Stimulated activated CD4-positive, alpha-beta T cell treated with anti-CD3 and anti-CD28 coated beads, Interleukin-1b, Interleukin-23, amount 100 ng/mL, for 24 hours (primary cell): ENCODE measurements at places on chromosomes 2 and 18.

DNA sequence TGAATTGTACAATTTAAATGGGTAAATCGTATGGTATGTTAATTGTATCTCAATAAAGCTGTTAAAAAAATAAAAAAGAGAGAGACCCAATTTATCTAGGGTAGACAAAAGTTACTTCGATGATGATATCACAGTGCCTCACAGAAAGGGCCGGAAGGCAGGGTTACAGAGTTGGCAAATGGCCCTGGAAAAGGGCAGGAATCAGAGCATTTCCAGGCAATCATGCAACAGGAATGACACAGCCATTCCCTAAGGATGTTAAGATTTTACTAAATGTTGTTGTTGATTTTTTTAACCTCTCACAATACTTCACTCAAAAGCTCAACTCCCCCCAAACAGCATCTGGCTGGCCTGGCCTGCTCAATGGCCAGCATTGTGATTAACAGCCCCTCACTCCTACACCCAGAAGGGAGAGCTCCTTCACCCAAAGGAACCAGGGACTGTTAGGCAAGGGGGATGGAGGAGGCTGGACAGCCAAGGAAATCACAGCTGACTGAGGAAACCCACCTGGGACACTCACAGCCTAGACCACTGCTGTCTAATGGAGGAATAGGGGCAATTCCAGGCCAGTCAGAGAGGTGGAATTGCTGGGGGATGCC lies 7.7 kb upstream of the SP100 start:
- no peak for DNase-seq

DNA sequence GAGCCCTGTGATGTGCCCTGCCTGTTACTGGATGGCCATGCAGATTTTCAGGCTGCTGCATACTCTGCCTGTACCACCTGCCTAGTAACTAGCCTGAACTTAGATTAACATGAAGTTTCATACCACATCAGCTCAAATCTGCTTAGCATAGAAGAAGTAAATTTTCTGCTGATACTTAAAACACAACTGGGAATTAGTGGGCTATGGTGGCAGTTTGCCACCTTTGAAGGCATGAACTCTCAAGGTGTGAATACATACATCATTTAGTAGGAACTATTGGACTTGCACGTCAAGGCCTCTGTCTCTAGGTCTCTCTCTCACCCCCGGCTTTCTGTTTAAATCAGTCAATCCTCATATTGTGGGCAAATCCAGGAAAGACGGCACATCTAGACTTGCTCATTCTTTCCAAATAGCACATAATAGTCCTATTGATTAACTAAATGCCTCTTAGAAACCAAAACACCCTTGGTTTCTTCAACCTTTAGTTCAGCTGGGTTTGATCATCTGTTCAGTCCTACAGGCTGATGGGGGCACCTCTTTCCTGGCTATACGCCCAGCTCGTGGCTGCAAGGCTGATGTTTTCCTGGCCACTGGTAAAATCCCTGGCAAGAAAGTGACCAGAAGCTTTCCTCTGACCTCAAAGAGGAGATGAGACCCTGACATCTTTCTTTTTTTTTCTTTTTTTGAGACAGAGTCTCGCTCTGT lies 58.4 kb downstream of the ALPK2 start:
- no peak for DNase-seq

DNA sequence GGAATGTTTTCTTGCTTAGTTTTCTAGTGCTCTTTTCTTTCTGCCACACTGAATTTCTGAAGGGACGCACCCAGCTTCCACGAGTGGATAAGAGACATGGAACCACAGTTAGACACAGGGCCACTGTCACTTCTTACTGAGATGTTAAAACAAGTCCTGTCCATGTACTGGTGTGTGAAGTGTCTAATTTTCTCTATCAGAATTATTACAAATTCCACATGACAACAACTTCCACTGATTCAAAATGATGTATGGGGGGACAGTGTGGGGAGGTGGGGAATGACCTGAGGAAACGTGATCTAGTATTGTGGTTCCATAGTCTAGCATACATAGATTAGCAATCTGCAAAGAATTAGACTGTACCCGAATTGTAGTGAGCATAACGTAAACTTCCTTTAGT lies 169.6 kb downstream of the TMEM247 start:
- DNase-seq = no peak

- DNase-seq = no peak
Measured at GRCh38 chr2:214098811-214099210, 312.0 kb upstream of the VWC2L start.

DNA sequence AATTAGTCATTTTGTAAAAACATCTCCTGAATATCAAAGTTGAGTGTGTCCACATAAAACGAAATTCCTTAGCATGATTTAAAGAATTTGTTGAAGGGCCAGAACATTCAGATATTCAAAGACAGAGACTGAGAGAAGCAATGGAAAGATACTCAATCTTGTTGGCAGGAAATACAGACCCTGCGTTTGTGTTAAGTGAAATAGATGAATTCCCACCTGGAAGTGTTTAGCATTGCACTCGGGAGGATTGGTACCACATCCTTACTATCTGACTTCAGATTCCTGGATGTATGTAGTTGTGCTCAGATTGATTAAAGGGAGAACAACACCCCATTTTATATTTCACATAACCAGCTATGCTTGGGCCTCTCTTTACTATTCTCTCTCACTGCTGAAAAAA lies 9.7 kb upstream of the ARL5A start:
- DNase-seq = no peak

DNA sequence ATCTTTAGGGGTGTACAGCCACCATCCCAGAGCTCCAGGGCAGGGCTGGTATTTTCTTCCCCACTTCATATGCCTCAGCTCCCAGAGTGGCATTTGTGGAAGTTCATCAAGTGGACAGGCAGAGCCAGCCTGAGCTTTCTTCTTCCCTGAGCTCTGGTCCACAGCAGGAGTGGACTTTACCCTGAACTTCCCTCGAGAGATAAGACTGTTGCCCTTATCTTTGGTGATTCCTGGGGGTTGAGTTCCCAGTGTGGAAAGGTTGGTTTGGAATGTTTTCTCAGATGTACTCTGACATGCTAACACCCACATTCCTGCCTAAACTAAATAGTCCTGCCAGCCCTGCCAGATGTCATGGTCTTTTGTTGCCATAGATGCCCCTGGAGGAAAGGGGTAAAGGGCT lies 62.0 kb upstream of the LGALSL start:
- DNase-seq = no peak

DNA sequence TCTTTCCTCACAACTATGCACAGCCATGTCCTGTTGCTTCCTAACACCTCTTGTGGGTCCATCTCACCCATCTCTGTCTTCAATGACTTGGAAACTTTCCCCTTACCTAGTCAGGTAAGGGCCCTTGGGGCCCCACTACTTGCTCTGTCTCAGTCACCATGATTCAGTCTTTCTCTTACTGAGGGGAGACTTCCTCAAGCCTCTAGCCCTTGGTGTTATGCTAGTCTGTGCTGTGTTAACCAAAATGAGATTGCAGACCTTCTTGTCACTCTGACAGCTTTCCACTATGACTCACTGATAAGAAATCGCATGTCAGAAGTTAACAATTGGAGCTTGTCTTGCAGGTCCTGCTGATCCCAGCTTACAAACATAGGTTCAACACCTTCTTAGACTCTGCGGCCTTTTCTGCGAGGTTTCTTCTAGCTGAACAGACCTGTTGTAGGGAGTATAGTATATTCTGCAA lies 65.3 kb downstream of the WDR75 start:
- DNase-seq = no peak

GRCh38 chr2:20052861-20053281 lies 1.4 kb upstream of the LAPTM4A start:
- no peak for DNase-seq

DNA sequence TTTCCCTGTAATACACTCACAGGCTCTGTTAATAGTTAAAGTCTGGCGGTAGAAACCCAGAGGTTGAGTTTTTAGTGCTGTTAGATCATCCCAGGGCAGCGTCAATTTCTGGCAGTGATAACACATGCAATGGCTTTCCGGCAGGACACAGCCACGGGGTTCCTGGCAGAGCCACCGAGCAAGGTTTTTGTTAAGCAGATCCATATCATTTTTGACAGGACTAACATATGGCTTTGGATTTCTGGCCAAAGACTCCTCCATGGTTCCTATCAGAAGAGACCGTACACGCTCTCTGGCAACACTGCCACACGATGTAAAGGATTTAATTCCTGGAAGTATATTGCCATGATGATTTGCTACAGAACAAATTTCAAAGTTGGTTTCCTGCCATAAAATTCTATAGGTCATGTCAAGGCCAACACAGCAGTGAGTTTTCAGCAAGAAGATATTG lies 854.3 kb downstream of the LRRTM4 start:
- DNase-seq = no peak

GRCh38 chr2:134572314-134573084 lies 146.3 kb downstream of the TMEM163 start:
- DNase-seq = no peak

- DNase-seq = peak; percentile 7
Measured at GRCh38 chr2:210224941-210225672, at the start of gene ACADL. Gene ACADL, minus strand, starts transcription at chr2:210225447. Its CDS starts 184 bp downstream, at chr2:210225263.

DNA sequence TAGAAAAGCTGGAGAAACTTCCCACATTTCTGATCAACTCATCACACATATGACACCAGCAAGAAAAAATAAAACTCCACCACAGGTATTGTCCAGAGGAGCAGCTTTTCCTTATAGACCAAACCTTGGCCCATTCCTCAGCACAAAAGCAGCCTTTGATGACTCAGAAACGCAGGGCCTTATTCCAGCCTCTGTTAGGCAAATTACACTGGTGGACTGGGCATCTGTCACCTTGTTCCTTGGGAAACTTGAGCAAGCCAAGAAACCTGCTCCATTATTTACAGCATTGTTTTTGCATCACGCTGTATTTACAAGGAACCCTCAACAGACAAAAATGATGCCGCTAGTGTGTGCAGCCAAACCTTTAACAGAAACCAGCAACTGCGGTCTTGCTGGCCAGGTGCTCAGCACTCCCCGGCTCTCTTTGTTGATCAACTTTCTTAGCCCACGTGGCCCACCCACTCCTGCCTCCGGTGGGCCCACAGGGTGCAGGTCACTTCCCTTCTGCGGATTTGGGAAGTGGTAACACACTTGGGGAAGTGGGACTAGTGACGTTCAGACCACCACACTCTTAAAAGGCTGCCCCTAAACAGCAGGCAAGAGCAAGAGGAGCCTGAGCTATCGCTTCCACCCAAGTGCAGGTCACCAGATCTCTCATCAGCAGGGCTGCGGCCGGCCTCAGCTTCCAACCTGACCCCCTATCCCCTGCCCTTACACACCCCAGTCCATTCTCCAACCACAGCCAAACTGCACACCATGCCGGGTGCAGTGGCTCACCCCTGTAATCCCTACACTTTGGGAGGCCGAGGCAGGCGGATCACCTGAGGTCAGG lies 1.5 kb downstream of the AP1S3 start:
- no peak for DNase-seq

DNA sequence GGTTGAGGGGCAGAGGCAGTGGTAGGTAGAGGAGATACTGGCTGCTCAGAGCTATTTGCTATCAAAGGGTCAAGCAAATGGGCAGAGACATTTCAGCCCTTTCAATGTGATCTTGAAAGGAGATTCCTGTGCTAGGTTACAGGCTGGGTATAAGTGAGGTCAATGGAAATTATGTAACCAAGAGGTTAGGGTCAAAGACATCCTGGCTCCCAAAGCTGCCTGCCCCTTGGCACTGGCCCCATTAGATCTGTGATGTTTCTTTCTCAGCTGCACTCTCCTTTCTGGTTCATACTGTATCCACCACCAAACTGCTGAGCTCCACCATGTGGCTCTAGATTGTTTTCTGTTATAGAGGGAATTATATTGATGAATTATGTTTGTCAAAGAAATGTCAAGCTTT lies 200.4 kb downstream of the AGPS start:
- no peak for DNase-seq

DNA sequence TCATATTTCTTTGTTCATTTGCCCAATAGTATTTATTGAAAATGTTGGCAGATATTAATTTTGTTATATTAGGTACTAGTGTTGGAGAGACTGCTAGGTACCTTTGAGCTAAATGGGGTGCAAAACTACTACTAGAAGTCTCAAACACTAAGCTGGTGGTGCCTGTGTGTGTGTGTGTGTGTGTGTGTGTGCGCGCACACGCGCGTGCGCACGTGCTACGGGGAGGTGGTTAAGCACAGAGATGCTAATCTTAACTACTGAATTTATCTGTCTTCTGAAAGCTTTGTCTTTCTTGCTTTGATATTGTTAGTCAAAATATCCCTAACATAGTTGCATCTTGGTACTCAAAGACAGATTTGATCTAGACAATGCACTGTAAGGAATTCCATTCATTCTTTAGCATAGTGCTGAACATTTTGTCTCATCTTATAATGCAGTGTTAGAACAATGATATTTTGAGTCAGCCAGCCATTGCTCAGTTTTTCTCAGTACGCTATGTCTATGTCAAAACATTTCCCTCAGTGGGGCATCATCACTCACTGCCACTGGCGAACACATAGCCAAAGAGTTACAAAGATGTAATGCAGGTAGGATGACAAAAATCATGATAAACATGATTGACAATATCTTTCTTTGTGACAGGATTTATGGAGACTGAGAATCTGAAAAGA lies 396.0 kb upstream of the RGPD4 start:
- no peak for DNase-seq

DNA sequence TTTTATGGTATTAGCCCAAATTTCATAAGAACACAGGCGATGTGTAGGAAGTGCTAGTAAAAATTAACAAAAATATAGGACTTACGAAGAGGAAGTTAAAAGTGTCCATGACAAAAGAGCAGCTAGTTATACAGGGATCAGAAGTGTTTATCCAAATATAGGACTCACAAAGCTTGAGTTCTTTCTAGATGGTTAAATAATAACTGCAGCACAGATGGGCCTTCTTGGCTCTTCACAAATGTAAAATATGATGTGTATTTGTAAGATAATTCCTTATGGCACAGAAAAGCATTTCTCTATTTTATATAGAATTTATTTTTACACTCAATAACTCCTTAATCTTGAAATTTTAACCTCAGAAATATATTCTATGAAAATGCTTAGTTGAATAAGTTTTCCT lies 100.9 kb upstream of the SPHKAP start:
- DNase-seq = no peak

DNA sequence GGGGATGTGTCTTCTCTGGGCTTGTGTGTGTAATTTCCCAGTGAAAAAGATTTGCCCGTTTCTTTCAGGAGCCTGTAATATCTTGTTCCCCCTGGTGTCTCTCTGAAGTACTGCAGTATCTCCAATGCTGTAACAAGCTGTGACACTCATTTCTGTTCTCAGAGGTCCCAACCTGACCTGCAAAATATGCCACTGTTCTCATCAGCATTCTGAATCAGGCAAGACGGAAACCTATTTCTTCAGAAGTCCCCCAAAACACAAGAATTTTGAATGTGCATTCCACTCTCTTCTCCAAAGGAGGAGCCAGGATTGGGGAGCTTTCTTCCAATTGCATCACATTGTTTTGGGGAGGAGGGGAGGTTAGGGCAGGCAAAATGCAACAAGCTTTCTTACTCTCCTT lies 77.0 kb upstream of the CNGA3 start:
- no peak for DNase-seq

- no peak for DNase-seq
Measured at GRCh38 chr18:2123077-2123476, 448.2 kb downstream of the METTL4 start.

DNA sequence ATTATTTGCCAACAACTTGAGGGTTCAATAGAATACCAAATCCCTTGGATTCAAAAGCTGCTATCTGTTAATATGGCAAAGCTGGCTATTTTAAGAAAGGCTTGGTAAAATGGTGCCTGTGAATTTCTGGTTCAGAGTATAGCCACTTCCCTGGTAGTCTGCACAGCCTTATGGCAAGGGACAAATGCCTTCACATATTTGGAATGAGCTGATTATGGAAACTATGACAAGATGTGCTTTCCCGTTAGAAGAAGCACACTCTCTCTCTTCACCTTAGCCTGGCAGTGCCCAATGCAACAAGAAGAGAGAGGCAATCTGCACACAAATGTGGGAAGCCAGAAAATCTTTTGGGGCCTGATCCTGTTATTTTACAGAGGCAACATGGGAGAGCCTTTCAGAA lies 47.5 kb upstream of the MAP3K20 start:
- no peak for DNase-seq
